Stimulated activated CD8-positive, alpha-beta memory T cell treated with anti-CD3 and anti-CD28 coated beads, Interleukin-12 subunit alpha, Interleukin-12 subunit beta, amount 100 ng/mL, for 1 hour (primary cell): ENCODE measurements at places on chromosomes 5 and 9.
A peak's percentile ranks its signal among the peaks of the same experiment; 100 is the strongest.

DNA sequence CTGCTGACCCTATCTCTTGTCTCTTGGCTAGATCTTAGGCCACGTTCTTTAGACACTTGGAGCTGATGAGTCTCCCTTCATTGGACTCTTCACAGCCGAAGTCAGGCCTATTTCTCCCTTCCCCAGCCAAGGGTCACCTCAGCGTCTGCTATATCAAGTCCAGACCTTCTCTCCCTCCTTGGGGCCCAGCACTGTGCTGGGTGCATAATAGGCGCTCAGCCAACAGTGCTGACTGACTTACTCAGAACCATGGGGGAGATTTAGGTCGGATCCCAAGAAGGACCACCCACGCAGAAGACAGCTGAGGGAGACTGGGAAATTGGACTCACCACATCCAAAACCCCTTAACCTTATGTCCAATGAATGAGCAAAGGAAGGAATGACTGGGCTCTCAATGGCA, 5.6 kb upstream of the AMBP start:
- no peak for DNase-seq

GRCh38 chr5:140222416-140222815, 47.4 kb downstream of the CYSTM1 start:
- DNase-seq, result no peak

GRCh38 chr5:88269222-88269771, 652 bp upstream of the TMEM161B start:
- peak; percentile 4 for DNase-seq

- no peak for DNase-seq
These were observed 74.3 kb downstream of the SEC61B start for GRCh38 chr9:99296291-99296951.

GRCh38 chr5:167642779-167643517, 648.5 kb upstream of the WWC1 start:
- no peak for DNase-seq

DNA sequence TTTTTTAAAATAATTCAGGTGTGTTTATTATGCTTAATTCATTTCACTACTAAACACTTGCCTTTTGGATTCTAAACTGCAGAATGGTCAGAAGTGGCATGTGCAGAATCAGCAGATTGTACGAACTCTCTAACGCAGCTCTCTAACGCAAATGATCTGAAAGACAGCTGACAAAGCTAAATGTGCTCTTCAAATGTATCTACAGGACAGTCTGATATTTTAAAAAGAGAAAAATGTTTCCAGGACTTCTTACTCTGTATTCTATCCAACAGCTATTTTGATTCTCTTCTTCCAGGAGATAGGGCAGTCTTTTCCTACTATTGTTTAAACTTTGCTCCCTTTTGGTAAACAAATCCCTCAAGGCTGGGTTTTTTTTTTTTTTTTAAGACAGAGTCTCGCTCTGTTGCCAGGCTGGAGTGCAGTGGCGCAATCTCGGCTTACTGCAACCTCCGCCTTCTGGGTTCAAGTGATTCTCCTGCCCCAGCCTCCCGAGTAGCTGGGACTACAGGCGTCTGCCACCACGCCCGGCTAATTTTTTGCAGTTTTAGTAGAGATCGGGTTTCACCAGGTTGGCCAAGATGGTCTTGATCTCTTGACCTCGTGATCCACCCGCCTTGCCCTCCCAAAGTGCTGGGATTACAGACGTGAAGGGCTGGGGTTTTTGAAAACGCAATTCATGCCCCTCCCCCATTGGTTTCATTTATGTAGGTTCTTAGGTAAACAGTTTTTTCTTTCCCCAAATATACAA, 1.2 kb downstream of the NMRK1 start:
- no peak for DNase-seq

- no peak for DNase-seq
These were observed 961 bp downstream of the DPP7 start for GRCh38 chr9:137113385-137114159.

GRCh38 chr5:42037379-42037932, 112.4 kb downstream of the FBXO4 start:
- no peak for DNase-seq

- DNase-seq, result no peak
These were observed 60.6 kb upstream of the PTPN3 start for GRCh38 chr9:109558718-109559151.

- peak; percentile 17 for DNase-seq
These were observed 60.7 kb downstream of the HRH2 start for GRCh38 chr5:175718401-175719108.

GRCh38 chr9:16361939-16362338, 508.5 kb downstream of the BNC2 start:
- no peak for DNase-seq

- no peak for DNase-seq
These were observed 330.1 kb downstream of the GLIS3 start for GRCh38 chr9:3969590-3970260.

DNA sequence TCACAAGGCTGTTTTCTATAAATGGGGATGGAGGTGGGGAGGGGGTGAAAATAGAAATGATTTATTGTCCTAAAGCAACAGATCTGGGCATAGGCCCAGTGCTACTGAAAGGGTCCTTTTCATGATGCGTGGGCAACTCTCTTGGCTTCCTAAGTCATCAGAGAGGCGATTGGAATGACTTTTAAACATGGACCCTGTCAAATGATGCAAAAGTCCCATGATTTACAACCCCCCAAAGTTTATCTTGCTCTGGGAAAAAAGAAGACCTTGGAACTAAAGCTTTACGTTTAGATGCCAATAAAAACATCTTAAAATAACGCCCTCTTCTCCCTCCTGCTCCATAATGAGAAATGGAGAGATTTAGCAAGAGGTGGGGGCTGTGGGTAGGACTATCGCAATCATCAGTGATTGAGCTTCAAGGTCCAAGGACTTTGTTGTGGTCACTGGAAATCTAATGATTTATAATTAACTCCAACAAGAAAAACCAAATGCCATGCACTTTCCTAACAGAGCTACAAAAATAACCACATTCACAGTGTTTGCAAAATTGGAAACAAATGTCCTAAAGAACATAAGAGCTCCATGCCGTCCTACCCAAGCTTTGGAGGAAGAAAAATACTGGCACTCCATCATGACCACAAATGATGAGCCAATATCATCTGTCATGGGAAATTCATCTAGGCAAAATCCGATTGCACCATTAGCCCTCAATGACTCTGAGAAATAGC, 167.5 kb upstream of the CLINT1 start:
- no peak for DNase-seq

DNA sequence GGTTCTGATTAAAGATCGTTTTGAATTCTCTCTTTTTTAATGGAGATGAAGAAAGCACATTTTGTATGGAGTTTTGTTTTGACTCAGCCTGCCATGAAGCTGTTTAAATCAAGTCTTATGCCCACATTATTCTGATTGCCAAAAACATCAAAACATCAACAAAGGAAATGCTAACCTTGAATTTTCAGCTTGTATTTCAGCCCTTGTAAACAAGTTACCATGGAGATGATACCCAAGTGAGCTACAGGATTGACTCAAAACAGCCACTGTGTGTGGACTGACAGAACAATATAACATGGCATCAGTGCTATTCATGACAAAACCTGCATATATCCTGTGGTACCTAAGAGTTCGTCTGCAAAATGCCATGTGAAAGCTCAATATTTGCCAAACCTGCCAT, 1581.0 kb downstream of the MAT2B start:
- DNase-seq, result no peak

GRCh38 chr9:72733895-72734294, 212.5 kb downstream of the TMC1 start:
- DNase-seq, result no peak

DNA sequence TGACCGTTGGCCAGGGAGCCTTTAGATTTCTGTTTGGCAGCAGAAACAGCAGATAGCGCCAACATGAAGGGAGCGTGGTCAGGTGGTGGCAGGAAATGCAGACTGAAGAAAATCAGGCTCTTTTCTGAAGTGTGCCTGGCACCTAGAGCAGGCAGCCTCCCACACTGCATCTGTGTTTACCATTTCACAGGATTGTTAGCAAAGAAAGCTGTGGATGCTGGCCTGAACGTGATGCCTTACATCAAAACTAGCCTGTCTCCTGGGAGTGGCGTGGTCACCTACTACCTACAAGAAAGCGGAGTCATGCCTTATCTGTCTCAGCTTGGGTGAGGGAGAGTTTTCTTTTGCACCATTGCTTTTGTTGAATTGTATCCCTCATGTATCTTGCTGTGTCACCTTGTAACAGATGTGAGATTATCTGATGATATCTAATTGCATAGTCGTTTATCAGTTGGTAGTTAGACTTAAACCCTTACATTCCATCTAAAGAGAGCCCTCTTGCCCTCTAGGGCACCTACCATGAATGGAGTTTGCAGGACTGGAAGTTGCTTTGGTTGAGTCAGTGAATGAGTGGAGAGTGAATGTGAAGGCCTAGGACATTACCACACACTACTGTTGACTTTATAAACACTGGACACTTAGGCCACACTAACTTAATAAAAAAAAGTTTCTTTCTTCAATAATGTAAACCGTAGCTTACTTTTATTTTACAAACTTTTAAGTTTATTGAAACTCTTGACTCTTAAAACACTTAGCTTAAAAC, 42.8 kb downstream of the ACO1 start:
- no peak for DNase-seq

DNA sequence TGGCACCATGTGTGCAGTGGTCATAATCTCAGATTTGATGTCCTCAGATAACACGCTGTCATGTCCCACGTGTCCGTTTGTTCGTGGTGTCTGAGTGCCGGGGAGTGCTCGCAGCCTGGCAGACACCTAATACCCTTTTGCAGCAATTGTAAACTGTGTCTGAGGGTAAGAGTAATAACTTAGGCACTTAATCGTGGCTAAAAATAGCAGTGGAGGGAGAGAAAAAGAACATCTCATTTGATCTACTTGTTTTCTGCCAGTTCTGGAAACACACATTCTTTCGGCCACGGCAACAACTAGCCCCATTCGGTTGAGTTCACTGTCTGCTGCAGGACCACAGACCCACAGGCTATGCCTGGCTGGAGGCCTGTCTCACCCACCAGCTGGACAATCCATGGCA, 16.5 kb downstream of the ADCY2 start:
- DNase-seq, result no peak

GRCh38 chr9:32423371-32423770, 38.9 kb downstream of the ACO1 start:
- no peak for DNase-seq

DNA sequence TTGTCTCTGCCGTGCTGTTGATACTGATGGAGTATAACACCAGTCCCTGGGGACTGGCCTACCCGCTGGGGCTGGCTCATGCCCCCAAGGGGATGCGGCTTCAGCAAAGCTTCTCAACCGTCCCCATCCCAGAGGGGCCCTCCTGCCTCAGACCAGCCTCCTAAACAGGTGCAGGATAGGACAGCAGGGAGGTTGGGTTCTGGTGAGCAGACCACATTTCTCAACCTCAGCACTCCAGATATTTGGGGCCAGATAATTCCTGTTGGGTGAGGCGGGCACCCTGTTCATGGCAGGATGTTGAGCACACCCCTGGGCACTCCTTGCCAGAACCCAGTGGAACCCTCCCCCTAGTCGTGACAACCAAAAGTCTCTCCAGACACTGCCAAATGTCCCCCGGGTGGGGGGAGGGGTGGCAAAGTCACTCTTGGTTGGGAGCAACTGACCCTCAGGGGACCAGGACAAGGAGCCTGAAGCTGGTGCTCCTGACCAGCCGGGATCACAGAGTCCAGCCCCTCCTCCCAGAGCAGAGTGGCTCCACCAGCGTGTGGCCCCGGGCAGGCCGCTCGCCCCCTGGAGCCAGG, 107.8 kb downstream of the ZNF354C start:
- no peak for DNase-seq

GRCh38 chr9:84835745-84836144, 166.2 kb downstream of the NTRK2 start:
- no peak for DNase-seq

DNA sequence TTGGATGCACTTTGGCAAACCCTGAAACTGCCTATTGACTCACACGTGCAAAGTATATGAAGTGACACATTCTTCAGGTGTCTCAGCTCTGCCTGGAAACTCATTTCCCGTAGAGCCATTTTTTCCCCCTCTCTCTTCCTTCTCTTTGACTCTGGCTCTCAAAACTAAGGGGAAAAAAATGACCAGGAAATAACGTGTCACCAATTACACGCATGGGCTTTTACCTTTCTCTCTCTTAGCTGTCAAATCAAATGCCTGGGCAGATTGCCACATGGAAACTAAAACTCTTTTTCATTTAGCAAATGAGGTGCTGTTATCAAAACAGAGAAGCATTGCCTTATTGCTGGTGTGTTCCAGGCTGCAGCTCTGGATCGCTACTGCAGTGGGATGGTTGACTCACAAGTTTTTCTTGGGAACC, 18.3 kb upstream of the IFNK start:
- no peak for DNase-seq

GRCh38 chr5:10418654-10419345, 22.9 kb upstream of the ROPN1L start:
- DNase-seq, result no peak

DNA sequence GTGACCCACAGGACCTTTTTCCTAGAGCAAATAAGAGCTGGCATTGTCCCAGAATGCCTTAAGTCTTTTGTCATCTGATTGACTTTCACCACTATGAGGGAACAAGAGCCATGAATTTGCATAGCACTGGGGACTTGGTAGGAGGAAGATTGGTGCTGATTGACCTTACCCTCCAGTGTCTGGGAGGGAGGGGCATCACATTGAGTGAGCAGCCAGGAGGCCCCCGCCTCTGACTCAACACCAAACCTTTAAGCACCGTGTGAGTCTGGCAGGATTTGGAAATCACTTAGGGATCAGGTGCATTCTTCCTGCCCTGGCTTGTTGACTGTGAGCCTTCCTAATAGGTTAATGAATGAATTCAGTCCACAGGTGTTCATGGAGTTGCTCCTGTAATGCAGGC, 40.7 kb downstream of the WNK2 start:
- no peak for DNase-seq

- DNase-seq, result no peak
These were observed at the start of gene EDIL3 for GRCh38 chr5:84384604-84385575. EDIL3 (minus strand) TSS chr5:84384880; CDS start chr5:84384374, 506 bp downstream.

GRCh38 chr9:33461492-33461891, 12.2 kb downstream of the NOL6 start:
- no peak for DNase-seq

GRCh38 chr5:55540024-55540423, 5.3 kb upstream of the PLPP1 start:
- no peak for DNase-seq

- DNase-seq, result no peak
These were observed 2.7 kb downstream of the FBXW11 start for GRCh38 chr5:172003746-172004145.

GRCh38 chr9:120610975-120611689, 31.2 kb upstream of the CDK5RAP2 start:
- no peak for DNase-seq

DNA sequence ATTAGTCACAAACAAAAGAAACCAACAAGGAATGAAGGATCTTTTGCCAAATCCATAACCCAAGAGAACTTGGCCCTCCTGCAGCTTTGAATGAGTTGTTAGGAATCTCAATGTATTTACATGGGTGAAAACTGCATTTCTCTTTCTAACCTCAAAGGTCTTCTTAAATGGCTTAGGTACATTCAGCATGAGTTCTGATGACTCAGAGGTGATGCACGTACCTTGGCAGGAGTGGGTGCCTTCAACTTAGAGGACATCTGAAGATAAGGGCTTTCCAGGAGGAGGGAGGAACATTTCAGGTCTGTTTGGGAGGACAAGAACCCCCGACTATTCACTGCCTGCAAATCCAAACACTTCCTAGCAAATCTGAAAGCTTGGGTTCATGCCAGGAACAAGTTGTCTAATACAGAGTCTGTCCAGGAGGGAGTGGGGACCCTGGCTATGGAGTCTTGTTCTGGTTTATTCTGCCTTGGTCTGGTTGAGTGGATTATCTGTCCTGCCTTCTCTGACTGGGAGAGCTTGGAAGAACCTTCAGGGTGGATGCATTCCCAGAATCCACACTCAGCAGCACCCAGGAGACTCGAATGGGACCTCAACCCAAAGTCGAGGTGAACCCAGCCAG, 65.7 kb downstream of the IRX2 start:
- DNase-seq, result no peak
